ENCODE measurements at places on chromosomes 4 and X.

DNA sequence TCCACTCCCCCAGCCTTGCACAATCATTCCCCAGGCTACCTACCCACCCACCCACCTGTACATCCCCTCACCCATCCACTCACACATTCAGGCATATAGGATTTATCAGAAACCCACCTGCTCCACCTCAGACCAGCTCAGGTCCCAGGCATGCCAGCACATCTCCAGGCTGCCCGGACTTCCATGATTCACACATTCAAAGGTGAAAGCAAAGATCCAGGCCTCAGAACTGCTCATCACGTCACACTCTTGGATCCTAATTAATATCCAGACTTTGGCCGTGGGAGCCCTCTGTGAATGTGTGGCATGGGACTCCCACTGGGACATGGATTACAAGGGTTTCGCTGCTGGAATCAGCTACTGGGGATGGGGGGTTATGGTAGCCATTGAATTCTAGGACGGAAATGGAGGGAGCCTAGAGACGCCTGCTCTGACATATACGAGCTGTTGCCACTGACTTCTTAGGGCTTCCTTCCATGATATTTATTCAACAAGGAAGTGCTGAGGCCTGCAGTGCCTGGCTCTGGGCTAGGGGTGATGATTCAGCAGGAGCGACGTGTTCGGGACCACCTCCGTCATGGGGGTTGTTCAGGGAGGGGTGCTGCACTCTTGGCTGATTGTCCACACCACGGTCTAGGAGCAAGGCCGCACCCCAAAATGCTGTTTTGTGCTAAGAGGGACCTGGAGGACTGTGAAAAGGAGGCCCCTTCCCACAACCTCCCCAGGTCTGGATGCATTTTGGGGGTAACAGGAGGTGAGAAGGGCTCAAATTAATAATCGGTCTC, 56.9 kb upstream of the ADRA2C start:
- DNase-seq: no peak

GRCh38 chr4:16270454-16271328, 44.4 kb upstream of the TAPT1 start:
- DNase-seq: no peak

- no peak for DNase-seq
These were observed 14.9 kb upstream of the NXF3 start for GRCh38 chrX:103107836-103108235.

- DNase-seq: no peak
These were observed 145.8 kb upstream of the ATP6AP2 start for GRCh38 chrX:40434947-40435346.

- DNase-seq: no peak
These were observed 203.3 kb upstream of the ZIC3 start for GRCh38 chrX:137362583-137362982.

DNA sequence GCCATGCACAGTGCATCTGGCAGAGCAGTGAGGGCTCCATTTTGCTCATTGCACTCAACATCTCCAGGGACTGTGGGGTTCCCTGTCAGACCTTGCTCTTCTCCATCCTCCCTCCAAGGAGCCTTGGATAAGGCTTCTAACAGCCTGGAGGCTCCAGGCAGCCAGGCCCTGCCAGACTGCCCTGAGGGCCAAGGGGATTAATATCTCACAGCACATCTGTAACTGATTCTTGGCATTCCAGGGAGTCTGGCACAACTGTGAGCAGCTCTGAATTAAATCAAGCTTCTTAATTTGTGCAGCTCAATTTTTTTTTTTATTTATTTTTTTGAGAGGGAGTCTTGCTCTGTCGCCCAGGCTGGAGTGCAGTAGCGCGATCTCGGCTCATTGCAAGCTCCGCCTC, 224.5 kb upstream of the PGRMC2 start:
- DNase-seq: no peak

GRCh38 chr4:100056701-100057100, 106.6 kb upstream of the H2AZ1 start:
- DNase-seq: no peak

DNA sequence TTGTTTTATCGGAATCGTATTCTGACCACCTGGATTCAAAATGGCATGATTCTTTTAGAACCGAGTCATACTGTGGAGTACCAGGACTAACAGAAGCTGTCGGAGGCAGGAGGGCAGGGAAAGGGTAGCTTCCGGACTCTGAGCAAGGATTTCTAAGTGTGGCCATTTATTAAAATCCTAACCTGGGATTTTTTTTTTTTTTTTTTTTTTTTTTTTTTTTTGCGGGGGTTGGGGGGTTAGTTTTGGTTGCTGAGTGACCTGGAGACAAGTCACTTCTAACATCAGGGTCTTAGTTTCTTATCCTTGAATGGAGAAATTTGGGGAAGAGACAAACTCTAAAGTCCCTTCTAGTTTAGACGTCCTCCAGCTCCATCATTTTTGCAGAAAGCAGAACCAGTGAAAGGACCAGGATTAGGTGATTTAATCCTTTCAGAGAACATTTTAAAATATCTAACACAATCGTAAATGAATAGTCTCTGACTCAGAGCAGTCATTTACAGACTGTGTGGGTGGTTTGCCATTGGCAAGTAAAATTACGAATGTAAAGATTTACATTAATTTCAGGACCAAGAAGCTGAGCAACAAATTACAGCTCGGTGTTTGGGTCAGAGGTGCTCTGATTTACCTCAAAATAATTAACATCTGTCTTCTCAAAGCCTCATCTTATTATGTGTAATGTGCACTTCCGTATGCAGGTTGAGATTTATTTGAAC, 7.3 kb downstream of the SLC25A5 start:
- no peak for DNase-seq

DNA sequence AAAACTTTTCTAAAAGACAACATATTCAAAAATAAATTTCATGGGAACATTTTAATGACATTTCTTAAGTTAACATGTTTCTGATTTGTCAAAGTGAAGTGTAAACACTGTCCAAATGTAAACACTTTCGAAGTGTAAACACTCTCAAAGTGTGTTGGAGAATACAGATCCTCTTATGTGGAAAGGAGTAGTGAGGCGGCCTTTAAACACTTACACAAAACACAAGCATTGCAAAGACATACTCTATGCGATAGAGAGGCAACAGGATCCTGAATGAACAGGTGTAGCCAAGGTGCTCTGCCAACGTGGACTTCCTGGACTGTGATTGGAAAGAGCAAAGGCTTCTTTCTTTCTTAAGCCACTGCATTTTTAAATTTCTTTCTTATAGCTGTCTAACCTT, 62.7 kb upstream of the PGM2 start:
- DNase-seq: no peak

DNA sequence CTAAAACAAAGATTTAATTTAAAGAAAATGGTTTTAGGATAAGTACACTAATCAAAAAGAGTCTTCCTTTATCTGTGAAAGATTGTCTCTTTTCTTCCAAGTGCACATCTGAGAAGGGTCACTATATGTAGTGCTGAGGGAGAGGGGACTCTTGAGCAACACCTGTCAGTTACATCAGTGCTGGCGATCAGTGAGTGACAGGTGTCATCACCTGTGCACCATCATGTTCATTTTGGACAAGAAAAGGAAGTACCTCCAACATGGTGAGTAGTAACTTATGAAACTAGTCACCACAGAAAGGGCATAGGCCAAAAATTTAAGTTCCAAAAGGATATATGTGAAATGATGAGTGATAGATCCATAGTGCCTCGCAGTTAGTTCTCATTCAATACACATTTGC, 55.7 kb downstream of the MCUB start:
- no peak for DNase-seq

DNA sequence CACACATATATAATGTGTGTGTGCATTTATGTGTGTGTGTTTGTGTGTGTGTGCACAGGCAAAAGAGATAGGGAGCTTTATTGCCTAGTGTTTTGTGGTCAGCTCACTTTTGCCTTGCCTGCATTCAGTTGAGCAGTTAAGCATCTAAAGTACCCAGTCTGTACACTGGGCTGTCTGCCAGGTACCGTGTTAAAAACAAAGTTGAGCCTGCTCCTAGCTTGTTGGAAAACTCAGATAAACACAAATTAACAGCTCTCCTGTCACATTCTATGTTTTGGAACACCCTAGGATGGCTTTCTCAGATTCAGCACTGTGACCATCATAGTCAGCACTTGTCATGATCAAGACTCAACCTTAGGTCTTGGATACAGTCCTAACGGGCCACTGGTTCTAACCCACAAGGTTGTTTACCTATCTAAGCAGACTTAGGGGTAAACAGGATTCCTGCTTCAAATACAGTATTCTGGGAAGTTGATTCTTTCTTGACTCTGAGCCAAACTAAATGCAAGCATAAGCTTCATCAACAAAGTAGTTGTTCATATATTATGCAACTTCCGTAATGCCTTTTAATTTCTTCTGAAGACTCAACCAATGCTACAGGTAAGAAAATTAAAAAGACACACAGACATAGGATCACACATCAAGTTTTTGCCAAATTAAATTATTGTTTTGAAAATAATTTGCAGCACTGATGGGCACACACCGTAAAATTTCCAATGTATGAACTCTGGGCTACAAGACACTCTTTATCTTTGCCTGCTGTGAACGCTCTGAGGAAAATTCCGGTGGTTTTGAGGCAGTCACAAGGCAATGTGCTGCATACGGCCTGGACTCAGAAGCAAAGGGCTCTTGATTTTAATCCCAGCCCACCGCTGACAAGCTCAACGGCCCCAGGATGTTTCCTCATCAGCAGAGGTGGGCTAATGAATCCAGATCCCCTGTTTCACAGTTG, 11.3 kb upstream of the CD99 start:
- DNase-seq: no peak

DNA sequence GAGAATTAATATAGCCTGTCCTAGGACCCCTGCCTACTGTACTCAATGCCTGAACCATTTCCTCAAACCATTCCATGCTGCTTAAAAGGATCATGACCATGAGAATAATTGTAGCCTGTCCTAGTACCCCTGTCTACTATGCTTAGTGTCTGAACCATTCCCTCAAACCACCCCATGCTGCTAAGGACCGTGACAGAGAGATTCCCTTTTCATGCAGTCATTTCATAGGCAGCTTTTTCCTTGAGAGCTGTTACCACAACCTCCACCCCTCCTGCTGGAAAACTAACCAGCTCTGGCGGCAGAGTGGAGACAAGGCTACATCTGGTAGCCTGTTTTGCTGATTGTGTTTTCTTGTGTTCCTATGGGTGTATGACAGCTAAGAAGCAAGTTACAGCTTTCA, 174.9 kb upstream of the SMARCAD1 start:
- no peak for DNase-seq

GRCh38 chr4:40178672-40179071, 18.2 kb upstream of the RHOH start:
- no peak for DNase-seq

- DNase-seq: no peak
These were observed 33.2 kb downstream of the HTT start for GRCh38 chr4:3107691-3108121.

GRCh38 chr4:138845054-138845453, 170.5 kb upstream of the NOCT start:
- DNase-seq: no peak

GRCh38 chr4:40453912-40454311, 118.8 kb downstream of the CHRNA9 start:
- no peak for DNase-seq

- DNase-seq: no peak
These were observed 59.0 kb downstream of the NHS start for GRCh38 chrX:17433965-17434364.

- DNase-seq: no peak
These were observed 13.8 kb downstream of the ADH5 start for GRCh38 chr4:99074816-99075215.

DNA sequence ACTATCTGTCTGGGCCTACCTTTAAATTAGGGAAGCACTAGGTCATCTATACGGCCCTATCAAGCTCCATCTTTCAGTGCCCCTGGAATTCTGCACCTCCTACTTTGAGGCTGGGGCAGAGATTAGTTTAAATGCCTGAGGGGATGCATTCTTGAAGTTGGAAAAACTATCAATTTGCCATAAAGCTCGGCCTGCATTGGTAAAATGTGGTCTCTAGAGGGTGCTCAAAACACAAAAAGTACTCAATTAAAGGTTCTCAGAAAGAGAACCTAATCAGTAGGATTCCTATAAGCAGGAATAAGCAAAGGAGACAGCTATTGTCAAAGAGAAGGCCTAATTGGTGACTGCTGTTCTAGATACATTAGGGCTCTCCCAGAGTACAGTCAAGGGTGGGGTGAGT, 111.7 kb downstream of the AMER1 start:
- DNase-seq: no peak

DNA sequence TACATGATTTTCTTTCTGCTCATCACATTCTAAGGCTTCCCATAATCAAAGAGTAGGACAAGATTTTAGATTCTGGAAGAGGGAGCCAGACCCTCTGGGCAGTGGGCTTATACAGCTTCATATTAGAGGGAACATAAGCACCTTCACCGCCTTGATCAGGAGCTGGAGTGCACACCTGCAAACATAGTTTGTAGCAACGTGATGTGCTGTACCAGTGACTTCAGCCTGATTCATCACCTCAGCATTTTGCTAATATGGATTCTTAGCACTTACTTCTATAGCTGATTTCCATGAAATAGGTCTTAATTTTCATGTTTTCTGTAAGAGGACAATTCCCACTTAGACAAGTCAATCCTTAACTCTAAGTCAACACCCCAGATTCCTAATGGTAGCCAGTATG, 36.7 kb downstream of the PCDH18 start:
- no peak for DNase-seq

DNA sequence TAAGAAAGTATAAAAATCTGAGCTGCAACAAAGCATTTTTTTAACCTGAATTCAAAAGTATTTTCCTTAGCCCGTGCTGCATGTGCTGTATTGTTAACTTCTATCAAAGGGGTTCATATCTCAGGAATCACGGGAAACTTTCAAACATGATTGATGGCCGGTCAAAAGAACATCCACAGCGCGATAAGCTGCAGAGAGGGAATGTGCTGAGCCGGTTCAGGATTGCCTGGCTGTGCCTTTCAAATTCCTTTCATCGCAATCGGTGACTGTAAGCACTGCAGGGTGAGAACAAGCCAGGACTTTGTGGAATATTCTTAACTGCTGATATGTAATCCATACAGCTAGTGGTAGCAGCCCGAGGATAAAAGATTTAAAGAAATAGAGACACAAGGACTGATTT, 210.9 kb upstream of the NOCT start:
- DNase-seq: no peak

- DNase-seq: no peak
These were observed 48.5 kb upstream of the CYSLTR1 start for GRCh38 chrX:78375894-78376293.

Measured in stimulated activated CD4-positive, alpha-beta T cell treated with anti-CD3 and anti-CD28 coated beads, Interleukin-15, amount 100 ng/mL, for 48 hours (primary cell).